ENCODE measurements at places on chromosomes 7 and 10.

DNA sequence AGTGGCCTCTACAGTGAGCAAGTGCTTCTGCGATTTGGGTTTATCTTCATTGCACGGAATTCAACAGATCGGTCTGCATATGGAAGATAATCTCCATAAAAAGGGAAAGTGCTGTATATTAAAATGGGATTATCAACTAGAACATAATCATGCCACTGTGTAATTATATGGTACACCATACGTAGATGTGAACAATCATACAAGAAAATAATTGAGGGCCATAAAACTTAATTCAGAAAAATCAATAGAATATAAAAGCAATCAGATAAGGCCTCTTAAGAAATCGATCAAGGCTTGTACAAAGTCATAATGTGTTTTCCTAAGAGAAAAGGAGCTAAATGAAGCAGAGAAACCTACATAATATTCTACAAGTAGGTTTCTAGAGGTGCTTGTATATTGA, 157.5 kb upstream of the MGMT start:
- DNase-seq = no peak

DNA sequence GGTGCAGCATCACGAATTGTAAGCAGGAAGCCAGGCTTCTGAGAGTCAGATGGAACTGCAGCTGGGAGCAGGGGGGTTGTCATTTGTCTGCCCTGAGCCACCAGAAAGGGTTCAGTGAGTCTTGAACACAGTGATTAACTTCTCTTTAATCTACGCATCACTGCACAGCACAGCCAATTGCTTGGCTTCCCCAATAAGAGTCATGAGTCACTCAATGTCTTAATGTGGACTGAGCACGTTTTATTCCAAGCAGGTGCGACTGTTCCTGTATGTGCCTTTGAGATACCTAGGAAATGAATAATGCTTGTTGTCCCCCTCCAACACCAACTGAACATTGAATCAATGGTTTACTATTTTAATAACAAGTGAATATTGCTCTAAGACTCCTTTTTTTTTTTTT, 26.0 kb upstream of the PLEKHA1 start:
- DNase-seq = no peak

- no peak for DNase-seq
These were observed 205.9 kb upstream of the SVIL start for GRCh38 chr10:29840516-29841276.

GRCh38 chr10:121844537-121844936, 83.3 kb downstream of the ATE1 start:
- no peak for DNase-seq

DNA sequence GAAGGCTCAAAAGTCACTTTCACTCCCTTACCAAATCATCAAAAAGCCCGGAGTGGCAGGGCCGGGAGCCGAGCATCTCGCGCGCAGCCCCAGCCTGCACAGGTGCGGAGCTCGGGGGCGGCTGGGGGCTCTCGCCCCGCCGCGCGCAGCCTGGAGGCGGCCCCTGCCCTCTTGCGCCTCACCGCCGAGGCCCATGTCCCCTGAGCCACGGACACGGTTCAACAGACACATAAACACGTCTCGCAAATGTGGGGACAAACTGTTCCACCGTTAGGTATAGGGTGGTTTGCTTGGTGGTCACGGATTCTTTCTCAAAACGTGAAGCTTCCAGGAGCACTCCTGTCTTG, 700 bp downstream of the GSAP start:
- no peak for DNase-seq

DNA sequence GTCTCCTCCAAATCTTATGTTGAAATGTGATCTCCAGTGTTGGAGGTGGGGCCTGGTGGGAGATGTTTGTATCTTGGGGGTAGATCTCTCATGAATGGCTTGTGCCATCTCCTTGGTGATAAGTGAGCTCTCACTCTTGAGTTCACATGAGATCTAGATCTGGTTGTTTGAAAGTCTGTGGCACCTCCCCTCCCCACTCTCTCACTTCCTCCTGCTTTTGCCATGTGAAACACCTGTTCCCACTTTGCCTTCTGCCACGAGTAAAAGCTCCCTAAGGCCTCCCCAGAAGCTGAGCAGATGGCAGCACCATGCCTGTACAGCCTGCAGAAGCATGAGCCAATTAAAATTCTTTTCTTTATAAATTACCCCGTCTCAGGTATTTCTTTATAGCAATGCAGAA, 23.5 kb downstream of the TMEM229A start:
- DNase-seq = no peak

Measured in naive thymus-derived CD4-positive, alpha-beta T cell (primary cell).